Dorsolateral prefrontal cortex (tissue), 122 donors: ENCODE measurements at places on chromosomes 5 and 9. TPM values are rescaled to one million over a fixed set of nuclear protein-coding genes. Genes with fewer than 3 reads are reported as not detected.

DNA sequence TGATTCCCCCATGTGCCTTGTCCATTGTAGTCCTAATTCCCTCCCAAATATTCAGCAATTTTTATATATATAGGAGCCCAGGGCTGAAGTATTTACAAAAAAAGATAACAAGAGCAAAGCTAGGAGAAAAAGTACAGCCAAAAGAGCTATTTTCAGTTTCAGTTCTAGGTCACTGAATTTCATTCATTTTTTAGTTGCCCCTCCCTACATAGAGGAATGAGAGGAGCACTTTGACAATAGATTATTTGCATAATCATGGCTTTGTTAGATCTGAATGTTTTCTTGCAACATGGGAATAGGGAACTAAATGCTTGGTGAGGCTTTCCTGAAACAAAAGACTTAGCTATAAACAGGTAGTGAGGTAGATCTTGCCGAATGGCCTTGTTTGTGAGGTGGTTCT is 15.3 kb upstream of the F2RL2 start:
- no peak for DNase-seq

GRCh38 chr9:126704157-126704891 is 90.6 kb downstream of the LMX1B start:
- DNase-seq, result peak; percentile 79

DNA sequence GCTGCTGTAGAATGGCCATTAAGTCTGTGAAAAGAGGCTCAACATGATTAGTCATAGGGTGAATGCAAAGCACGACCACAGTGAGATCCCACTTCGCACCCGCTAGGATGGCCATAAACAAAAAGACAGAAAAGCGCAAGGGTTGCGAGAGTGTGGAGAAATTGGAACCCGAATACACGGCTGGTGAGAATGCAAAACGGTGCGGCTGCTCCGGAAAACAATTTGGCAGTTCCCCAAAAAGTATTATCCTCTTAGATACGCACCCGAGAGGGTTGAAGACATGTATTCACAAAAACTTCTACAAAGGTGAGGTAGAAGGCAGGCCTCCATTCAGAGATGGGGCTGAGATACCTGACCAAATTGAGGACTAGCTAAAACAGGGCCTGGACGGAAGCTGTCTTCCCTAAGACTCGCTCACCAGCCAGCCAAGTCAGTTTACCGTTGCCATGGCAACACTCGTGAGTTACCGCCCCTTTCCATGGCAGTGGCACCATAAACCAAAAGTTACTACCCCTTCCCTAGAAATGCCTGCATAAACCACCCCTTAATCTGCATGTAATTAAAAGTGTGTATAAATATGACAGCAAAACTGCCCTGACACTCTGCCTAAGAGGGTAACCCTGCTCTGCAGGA is 726 bp upstream of the PSMB7 start:
- no peak for DNase-seq

GRCh38 chr5:58854441-58854840 is 271.6 kb downstream of the RAB3C start:
- no peak for DNase-seq

SLC1A3 gene
- 727 TPM for total RNA-seq

RASGRF2 gene
- total RNA-seq, result 108 TPM

- no peak for DNase-seq
Observed at GRCh38 chr9:79409182-79409823, 162.5 kb upstream of the TLE4 start.

GRCh38 chr5:134083517-134083916 is 31.0 kb upstream of the TCF7 start:
- DNase-seq, result no peak

GRCh38 chr5:15282611-15283010 is 217.4 kb upstream of the FBXL7 start:
- no peak for DNase-seq

GRCh38 chr9:86500667-86501435 is 146.6 kb upstream of the TUT7 start:
- DNase-seq, result no peak

MYORG gene
- 29.4 TPM for total RNA-seq

DNA sequence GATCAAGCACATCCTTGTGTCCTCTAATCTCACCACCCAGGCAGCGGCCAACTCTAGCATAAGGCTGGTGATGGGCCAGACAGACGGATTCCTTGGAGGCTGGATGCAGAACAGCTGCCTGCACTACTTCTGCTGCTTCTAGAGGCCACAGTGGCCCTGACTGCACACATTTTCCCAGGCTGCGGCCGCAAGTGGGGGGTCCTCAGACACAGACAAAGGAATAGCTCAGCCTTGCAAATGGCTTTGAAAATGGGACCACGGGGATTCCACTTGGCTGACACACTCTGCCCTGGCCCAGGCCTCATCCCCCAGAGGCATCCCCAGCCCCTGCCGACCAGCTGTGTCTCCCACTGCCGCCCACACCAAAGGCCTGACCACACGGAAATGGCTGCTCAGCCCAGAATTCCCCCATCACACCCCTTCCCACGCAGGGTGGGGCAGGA is 540.8 kb downstream of the BNC2 start:
- no peak for DNase-seq

SPATA31A6 gene
- not detected for total RNA-seq

DNA sequence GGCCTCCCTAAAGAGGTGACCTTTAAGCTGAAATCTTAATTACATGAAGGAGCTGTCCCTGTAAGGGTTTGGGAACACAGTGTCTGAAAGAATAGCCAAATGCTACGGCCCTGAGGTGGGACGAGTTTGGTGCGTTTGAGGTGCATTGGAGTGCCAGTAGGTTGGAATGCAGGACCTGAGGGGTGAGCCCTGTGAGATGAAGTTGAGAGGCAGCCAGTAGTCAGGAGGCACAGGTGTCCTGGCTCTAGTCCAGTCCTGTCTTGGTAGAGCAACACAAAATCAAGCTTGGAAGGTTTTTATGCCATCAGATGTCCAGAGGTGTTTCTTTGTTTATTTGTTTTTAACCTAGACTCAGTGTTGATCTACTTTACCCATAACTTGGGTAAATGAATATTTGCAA is 108.5 kb downstream of the ARHGAP26 start:
- no peak for DNase-seq
